ENCODE measurements at places on chromosomes 2 and 18.

DNA sequence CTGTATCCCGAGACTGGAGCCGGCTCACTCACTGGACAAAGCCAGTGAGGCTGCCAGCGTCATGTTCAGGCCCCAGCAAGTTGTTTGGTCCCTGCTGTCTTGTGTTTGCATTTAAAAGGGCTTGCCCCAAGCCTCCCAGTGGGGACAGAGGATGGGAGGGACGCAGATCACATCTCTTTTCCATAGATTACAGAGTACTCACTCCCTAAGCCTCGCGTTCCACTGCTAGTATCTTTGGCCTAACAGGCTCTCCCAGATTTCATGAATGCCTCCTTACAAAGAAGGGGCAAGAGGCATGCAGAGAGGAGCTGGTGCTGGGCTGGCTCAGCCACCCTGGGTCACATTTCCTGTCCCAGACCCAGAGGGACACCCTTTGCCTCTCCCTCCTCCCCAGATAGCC lies 59.1 kb downstream of the CMPK2 start:
- no peak for DNase-seq

- DNase-seq, result no peak
Measured at GRCh38 chr2:64284751-64285150, 140.5 kb upstream of the PELI1 start.

DNA sequence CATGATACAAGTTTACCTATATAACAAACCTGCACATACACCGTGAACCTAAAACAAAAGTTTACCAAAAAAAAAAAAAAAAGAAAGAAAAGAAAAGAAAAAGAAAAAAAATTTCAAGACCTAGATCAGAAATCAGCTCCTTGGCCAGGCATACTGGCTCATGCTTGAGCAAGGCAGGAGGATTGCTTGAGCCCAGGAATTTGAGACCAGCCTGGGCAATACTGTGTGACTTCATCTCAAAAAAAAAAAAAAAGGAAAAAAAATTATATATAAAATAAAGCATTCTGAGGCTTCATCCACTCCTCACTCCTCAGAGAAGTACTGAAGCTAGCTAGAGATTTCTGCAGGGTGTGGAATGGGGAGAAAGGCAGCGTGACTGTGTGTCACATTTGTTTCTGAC lies 11.8 kb upstream of the PROC start:
- no peak for DNase-seq

- DNase-seq, result no peak
Measured at GRCh38 chr18:48640566-48641270, 101.9 kb downstream of the CTIF start.

DNA sequence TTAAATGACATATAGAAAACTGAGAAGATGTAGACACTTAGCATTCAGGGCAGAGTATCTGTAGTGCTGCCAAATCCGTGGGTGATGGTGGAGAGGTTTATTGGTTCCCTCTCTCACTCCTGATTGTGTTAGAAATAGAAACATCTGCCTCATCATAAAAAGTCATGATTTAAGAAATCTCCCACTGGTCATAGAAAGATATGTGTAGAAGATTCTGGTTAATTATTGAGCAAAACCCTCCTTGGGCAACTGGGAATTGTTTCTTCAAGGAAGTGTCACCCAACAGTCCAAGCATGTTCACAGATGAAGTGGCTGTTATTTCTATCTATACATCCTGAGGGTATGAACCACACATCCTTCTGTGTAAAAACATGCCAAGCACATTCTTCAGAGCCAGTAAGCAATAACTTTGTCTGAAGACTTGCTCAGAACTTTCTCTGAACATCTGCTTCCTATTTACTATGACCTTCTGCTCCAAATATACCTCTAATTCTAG lies 33.6 kb upstream of the CHRNA1 start:
- DNase-seq, result no peak

DNA sequence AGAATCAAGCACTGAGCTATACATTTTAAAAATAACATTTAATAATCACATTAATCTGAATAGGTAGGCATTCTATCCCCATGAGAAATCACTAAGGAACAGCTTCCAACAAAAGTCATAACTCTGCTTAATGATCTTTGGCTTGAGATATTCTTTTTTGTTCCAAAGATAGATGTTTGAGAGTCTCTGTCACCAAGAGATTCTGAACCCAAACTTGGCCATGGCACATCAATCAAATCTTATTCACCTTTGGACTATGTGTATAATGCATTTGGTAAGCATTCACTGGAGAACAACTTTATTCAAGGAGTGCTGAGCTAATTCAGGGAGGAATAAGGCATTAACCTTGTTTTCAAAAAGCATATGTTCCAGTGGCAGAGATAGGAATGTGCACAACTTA lies 743.3 kb downstream of the SLC4A3 start:
- no peak for DNase-seq

DNA sequence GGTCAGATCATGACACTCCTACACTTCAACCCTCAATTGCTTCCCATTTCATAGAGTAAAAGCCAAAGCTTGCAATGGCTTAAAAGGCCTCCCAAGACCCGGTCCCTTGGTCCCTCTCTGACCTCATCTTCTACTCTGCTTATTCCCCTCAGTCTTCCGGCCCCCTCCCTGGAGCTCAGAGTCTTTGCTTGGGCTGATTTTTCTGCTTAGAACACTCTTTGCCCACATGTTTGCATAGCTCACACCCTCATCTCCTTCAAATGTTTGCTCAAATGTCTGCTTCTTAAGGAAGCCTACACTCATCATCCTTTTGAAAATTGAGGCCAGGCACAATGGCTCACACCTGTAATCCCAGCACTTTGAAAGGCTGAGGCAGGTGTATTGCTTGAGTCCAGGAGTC lies 65.6 kb upstream of the CAPN13 start:
- no peak for DNase-seq

GRCh38 chr2:71814885-71815284 lies 332.8 kb downstream of the CYP26B1 start:
- no peak for DNase-seq

- DNase-seq, result no peak
Measured at GRCh38 chr2:27822049-27822448, 50.5 kb downstream of the MRPL33 start.

DNA sequence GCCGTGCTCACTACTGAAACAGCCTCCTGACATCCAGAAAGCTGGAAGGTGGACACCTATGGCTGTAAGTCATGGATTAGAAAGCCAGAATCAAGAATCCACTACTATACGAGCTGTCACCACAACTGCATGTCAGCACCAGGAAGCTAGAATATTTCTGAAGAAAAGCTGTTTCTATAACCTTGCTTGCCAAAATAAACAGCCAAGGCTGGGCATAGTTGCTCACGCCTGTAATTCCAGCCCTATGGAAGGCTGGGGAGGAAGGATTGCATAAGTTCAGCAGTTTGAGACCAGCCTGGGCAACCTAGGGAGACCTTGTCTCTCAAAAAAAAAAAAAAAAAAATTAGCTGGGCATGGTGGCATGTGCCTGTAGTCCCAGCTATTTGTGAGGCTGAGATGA lies 96.3 kb upstream of the GAREM1 start:
- DNase-seq, result no peak

DNA sequence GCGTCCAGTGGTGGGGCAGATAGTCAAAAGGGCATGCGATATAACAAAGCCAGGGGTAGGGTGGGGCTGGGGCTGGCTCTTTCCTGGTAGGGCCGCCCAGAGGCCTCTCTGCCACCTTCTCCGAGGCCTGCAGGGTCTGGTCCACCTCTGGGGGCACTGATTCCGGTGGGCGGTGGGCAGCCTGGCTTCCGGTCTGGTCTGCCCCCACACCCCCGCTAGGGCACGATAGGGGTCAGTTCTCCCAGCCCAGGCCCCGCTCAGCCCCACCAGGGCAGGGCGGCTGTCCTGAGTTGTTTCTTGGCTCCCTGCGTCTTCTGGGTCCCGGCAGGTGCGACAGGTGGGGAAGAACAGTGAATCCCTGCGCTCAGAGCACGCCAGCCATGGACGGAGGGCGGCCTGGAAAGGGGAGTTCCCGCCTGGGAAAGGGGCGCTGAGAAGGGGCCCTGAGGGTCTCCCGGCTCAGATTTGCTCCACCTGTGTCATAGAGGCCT lies 707 bp upstream of the ERFE start:
- no peak for DNase-seq

- no peak for DNase-seq
Measured at GRCh38 chr2:42128721-42129486, 40.2 kb upstream of the EML4 start.

- DNase-seq, result no peak
Measured at GRCh38 chr18:7512348-7512747, 54.8 kb upstream of the PTPRM start.

GRCh38 chr2:74602586-74603281 lies 45.4 kb downstream of the M1AP start:
- DNase-seq, result no peak
